ENCODE measurements at places on chromosomes 5 and 9.

DNA sequence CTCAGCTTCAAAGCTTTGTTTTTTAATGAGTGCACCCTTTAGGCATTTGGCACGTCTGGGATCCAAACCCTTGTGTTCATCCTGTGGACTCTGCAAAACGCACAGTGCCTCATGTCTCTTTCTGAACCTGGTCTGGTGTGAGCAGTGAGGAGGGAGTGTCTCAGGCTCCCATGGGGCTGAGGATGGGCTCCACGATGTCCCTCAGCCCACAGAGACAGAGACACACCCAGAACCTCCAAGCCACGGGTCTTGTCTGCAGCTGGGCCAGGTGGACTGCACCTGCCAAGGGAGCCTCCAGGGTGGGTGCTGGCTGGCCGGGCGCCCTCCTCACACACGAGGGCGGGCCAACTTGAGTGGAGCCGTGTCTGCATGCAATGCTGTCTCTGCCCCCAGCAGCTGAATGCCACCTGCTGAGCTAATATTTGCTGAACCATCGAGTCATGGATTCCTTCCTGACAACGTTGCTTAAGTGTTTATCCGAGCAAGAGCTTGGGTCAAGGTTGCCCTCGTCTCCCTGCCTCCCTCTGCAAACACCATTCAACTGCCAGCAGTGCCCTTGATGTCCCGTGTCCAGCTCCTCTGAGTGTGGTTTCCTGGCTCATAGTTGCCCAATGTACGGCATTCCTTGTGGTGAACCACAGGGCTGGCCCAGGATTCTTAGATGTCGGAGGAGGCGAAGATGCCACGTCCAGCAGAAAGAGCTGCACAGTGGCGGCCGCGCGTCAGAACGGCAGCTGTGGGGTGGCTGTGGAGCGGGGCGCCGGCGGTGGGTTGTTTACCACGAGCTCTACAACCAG is 31.4 kb upstream of the LPCAT1 start:
- peak; percentile 28 for DNase-seq

- DNase-seq, result no peak
Measured at GRCh38 chr9:78297672-78297961, 692 bp downstream of the PSAT1 start.

DNA sequence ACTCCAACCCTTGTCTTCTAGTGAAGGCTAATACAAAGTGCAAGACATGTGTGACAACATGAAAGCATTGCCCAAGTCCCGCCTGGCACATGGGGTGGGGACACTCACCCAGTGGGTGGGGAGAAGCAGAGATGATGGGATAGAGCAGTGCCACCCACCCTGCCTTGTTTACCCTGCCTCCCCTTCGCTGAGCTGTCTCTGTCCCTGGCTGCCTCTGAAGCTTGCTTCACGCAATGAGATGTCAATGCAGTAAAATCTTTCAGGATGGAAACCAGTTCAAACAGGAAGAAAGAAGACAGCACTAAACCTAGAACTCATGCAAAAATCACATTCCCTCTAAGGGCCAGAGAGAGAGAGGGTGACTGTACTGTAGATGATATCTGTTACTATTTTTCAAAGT is 148.0 kb downstream of the INSYN2B start:
- no peak for DNase-seq

DNA sequence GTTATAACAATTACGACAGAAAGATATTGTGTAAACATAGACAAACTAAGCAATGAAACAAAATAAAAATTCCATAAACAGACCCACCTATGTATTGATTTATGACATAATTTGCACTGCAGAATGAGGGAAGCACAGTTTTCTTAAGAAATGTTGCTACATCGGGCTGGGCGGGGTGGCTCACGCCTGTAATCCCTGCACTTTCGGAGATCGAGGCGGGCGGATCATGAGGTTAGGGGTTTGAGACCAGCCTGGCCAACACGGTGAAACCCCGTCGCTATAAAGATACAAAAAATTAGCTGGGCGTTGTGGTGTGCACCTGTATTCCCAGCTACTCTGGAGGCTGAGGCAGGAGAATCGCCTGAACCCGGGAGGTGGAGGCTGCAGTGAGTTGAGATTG is 1344.4 kb upstream of the WWC1 start:
- DNase-seq, result no peak

- no peak for DNase-seq
Measured at GRCh38 chr5:118551716-118552115, 436.6 kb downstream of the DTWD2 start.

GRCh38 chr5:66894480-66895240 is 298.5 kb downstream of the MAST4 start:
- DNase-seq, result no peak

DNA sequence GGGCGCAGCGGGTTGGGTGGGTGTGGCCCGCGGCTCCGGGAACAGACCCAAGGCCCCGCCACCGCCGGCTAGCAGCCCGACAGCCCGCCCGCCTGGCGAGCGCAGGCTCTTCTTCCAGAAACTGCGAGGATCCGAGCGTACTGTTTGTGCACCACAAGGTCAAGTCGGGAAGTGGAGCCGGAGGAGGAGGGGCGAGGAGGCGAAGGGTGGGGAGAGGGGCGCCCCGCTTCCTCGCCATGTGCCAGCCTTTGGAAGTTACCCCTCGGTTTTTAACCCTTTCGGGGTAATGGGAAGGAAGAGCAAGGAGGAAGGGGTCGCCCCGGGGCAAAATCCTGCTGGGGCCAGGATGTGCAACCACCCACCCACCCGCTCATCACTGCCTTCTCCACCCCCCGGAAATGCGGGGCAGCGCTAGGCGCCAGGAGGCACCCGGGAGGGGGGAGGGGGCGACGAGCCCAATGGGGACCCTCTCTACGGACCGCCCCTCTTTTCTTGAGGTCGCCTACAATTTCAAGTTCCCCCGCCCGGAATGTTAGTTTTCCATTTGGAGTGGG is 1.1 kb upstream of the JADE2 start:
- peak; percentile 90 for DNase-seq

DNA sequence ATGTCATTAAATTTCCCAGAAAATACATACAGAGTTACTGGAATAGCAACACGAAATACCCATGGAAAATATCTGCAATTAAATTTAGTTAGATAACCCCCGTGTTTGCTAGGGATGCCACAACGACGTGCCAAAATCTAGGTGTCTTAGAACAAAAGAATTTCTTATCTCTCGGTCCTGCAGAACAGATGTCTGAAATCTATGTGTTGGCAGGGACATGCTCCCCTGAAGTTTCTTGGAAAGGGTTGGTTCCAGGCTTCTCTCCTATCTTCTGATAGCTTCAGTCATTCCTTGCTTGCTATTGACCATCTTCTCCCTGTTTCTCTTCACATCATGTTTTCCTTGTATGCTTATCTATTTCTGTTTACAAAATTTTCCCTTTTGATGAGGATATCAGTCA is 1067.0 kb downstream of the CDH18 start:
- DNase-seq, result no peak

DNA sequence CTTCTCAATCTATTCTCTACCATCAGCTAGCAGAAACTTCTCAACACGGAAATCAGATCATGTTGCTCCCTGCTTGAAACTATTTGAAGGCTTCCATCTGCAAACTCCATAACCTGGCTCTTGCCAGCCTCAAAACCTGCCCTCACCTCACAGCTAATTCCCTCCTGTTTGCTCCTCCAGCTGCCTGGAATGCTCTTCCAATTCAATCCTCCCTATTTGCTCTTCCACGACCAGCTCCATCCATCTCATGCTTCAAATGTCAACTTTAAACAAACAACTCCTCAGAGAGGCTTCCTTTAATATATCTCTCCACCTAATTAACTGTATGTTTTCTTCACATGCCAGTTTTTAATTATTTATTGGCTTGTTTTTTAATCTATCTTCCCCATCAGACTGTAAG is 1.5 kb downstream of the PLAA start:
- DNase-seq, result no peak

- no peak for DNase-seq
Measured at GRCh38 chr9:19020886-19021455, 12.0 kb downstream of the SAXO1 start.

DNA sequence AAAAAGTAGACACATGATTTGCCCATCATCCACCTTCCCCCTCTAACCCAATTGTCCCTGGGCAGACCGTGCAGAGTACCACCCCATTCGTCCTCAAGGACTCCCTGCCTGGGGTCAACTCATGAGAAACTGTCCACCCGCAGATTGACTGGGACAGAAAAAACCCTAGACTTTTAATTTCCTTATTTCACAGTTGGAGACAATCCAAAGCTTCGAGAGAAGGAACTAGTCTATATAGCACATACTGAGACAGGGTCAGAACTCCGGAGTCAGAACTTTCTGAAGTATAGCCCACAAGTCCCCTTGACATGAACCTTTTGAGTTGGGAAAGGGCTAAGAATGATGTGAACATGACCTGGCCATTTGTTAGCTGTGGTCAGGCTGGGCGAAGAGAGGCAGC is 7.5 kb upstream of the GPX3 start:
- DNase-seq, result no peak

GRCh38 chr5:16104961-16105360 is 74.6 kb downstream of the MARCHF11 start:
- DNase-seq, result no peak

DNA sequence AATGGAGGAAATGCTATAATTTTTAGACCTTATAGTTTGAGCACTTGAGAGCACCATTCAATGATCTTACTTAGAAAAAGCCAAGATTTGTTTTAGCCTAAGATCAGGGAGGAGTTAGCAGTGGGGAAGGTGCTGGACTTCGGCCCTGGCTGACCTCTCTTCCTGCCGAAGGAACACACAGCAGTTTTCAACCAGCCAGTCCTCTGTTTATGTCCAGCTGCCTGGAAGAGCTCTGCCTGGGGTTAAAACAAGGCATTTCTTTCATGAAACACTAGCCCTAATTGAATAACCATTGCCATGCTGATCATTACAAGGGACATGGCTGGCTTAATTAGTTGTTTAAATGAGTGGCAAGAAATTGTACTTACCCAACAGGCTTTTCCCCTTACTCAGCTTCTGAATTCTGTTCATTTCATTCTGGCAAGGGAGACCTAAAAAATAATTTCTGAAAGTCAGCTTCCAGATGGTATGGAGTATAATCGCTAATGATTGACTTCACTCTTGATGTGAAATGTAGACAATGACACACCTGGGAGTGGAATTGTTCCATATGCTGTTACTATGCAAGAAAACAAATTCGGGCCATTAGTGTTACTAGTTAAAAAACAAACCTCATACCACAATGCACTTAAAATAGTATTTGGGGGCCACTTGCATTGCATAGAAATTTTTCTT is 514.2 kb downstream of the SPOCK1 start:
- DNase-seq, result no peak

DNA sequence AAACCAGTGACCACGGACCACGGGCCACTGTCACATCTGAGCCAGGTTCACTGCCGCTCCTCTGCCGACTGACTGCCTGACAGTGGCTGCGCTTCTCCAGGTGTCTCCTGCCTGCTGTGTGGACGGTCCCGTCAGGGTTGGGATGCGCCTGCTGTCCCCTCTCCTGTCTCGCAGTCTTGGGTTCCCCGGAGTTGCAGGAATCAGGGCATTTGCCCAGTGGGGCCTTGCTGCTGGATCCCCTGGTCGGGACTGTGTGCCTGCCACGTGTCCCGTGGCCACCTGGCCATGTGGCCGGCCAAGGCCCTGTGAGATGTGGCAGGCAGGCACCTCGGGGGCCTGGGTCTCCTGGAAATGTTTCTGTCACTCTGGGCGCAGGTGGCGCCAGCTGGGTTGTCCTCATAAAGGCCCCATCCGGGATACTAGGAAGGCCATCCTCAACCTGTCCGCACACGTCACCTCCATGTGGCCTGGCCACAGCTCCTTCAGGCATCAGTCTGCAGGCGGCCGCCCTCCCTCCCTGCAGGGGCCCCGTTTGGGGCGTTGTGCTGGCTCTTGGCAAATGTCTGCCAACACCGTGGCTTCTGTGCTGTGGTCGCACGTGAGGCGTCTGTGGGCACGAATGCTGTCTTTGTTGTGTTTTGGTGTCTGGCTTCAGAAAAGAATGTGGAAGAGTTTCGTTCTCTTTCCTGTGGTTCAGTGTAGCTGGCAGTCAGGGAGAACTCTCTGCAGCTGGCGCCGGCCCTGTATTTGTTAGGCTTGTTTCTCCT is 6.4 kb upstream of the TOR4A start:
- no peak for DNase-seq

GRCh38 chr5:131766689-131767088 is 30.1 kb downstream of the FNIP1 start:
- DNase-seq, result no peak

DNA sequence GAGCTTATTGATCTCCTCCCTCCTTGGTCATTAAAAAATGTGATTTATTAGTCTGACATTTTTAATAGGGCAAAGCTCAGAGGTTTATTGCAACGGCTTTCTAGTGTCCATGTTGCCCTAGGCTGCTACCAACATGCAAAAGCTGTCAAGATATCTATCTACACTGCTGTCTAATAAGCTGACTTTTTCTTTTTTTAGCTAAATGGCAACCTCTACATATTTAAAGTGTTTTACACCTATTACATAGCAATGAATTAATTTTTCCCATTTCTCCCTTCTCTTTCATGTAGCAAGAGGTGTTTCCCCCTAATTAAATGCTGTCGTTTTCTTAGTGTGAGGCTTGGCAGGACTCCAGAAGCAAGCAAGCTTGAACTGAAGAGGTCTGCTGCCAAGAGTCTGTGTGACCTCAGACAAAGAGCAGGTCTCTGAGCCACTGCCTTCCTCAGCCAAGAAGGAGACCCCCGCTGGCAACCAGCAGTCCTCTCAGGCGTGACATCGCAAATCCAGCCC is 79.4 kb downstream of the GAS1 start:
- DNase-seq, result no peak

DNA sequence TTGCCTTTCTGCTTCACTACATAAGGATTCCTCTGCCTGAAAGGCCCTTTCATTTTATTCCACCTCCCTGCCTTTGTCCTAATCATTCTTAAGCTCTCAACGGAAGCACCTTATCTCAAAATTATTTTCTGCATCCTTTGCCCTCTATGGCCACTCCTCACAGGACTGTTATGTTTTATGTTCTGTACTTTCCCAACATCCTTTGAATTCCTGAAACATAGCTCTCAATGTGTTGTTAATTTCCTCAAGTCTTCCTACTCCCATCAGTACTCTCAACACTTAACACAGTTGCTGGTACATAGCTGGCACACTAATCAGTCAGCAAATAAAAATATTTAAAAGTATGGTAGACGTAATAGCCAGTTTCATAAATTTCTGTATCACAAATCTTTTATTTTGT is 193.0 kb downstream of the RFX3 start:
- no peak for DNase-seq
